ENCODE measurements at places on chromosomes 1 and 21.
A peak's percentile ranks its signal among the peaks of the same experiment; 100 is the strongest.

DNA sequence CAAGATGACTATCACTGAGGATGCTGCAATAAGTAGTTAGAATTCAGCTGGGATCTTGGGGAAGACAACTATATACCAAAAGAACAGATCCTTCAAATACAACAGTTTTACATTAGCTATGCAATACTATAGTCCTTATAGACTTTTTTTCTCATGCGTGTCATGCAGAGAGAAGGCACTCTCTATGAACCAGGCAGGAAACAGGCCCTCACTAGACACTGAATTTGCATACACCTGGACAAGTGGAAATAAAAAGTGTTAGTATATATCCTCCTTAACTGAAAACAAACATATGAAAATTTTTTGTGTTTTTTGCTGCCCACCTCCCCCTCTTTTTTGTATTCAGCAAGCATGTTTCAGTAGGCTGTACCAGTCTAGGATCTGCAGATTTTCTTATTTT is 29.9 kb downstream of the TMCO1 start:
- DNase-seq: no peak

GRCh38 chr1:222938986-222939385 is 124.1 kb downstream of the DISP1 start:
- no peak for DNase-seq

DNA sequence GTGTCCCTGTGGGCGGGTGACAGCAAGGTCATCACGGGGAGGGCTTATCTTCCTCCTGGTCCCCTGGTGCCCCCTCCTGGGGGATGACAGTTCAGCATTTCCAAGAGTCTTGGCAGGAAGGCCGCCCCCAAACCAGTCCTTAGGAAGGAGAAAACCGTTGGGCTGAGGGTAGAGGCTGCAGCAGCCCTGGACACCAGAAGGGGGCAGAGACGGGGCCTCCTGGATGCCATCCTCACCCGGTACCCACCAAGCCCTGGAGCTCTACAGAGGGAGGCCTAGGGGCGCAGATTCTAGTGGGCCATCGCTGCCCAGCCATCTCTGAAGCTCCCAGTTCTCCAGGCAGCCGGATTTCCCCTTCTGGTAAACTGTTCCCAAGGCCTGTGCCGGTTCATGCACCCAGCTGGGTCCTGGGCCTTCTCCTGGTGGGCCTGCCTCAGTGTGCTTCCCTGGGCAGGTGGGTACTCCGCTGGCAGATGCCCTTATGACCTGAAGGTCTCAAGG is 14.8 kb upstream of the ZNF669 start:
- DNase-seq: no peak

- no peak for DNase-seq
Measured at GRCh38 chr1:26856181-26856580, 6.8 kb upstream of the SFN start.

DNA sequence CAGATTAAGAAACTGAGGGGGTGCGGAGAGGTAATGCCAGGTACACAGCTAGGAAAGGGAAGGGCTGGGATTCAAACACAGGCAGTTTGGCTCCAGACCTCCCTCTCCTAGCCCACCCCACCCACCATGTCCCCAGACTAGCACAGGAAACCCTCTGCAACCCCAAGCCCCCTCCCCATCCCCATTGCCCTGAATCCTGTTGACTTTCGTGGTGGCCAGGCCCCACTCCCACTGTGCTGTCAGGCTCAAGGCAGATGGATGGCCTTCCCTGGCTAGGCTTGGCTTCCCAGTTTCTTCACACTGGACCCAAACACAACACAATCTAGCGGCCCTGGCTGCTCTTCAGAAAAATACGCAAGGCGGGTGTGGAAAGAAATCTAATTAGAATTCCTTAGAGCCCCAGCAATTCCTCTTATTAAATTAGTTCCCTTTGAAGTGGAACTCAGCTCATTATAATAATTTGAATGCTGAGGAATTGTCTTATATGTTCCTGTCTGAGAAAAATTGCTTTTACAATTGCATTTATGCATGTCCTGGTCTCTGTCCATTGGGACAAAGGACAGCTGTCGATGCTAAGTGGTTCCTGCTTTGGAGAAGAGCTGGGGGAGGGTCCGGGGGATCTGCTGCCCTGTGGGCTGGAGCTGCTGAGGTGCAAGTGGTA is 97.4 kb downstream of the SYF2 start:
- DNase-seq: no peak

- no peak for DNase-seq
Measured at GRCh38 chr1:205572421-205572820, 59.4 kb downstream of the ELK4 start.

GRCh38 chr1:61424382-61424781 is 300.6 kb downstream of the TM2D1 start:
- no peak for DNase-seq

DNA sequence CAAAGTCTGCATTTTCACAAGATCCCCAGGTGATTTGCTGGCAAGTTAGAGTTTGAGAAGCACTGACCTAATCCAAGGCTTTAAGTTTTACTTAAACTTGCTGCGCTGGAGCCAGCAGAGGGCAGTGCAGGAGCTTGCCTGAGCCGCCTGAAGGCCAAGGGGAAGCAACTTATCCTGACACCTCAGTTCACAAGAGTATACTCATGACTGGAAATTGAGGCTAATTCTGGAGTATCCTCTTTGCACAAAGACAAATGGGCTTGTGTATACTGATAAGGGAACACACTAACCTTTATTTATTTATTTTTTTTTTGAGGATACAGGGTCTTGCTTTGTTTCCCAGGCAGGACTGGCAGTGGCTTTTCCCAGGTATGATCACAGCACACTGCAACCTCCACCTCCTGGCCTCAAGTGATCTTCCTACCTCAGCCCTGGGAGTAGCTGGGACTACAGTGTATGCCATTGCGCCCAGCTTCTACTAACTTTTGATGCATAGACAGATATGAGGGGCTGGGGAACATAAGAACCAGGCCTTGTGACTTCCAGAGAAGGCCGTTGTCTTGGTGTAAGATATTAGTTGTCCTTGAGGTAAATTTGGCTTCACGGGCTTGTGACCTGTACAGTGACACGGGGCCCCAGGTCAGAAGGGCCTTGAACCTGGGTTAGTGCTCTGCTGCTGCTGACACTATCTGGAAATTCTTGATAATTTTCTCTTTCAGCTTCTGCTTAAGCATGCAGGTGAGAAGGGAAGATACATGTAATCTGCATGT is 29.0 kb upstream of the SLAMF1 start:
- peak; percentile 39 for DNase-seq

- no peak for DNase-seq
Measured at GRCh38 chr1:115237023-115237422, 101.0 kb downstream of the NGF start.

GRCh38 chr1:23531562-23532094 is 595 bp upstream of the E2F2 start:
- no peak for DNase-seq

DNA sequence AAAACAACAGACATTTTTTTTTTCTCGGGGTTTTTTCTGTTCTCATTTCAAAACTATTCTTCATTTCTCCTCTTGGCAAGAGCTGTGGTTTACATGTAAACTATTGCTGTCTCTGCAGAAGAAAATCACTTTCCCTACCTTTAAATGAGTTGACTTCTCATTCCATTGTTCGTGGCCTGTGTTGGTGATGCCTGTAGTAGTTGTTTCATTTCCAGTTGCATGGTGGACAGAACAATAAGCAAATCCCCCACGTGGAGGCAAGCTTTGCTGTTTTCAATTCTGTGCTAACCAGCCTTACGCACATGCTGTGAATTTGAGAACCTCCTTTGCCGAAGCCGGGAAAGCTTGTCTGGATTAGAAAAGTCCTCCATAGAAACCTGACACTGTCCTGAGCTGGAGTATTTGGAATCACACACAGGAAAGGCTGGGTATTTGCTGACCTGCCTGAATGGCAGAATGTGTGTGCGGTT is 26.2 kb upstream of the MAP3K7CL start:
- no peak for DNase-seq

- DNase-seq: no peak
Measured at GRCh38 chr1:94799206-94799605, 21.0 kb upstream of the SLC44A3 start.

GRCh38 chr1:36372617-36373016 is 13.1 kb downstream of the STK40 start:
- no peak for DNase-seq

- DNase-seq: no peak
Measured at GRCh38 chr1:29500651-29501050, 264.3 kb downstream of the PTPRU start.

GRCh38 chr1:86499987-86500593 is 31.4 kb downstream of the CLCA1 start:
- DNase-seq: no peak

GRCh38 chr1:59116920-59117542 is 179.9 kb upstream of the FGGY start:
- DNase-seq: no peak

DNA sequence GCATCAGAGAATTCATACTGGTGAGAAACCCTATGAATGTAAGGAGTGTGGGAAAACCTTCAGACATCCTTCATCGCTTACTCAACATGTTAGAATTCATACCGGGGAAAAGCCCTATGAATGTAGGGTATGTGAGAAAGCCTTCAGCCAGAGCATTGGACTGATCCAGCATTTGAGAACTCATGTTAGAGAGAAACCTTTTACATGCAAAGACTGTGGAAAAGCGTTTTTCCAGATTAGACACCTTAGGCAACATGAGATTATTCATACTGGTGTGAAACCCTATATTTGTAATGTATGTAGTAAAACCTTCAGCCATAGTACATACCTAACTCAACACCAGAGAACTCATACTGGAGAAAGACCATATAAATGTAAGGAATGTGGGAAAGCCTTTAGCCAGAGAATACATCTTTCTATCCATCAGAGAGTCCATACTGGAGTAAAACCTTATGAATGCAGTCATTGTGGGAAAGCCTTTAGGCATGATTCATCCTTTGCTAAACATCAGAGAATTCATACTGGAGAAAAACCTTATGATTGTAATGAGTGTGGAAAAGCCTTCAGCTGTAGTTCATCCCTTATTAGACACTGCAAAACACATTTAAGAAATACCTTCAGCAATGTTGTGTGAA is 12.8 kb downstream of the ZFP69B start:
- no peak for DNase-seq

- DNase-seq: no peak
Measured at GRCh38 chr1:232622378-232622777, 7.6 kb downstream of the SIPA1L2 start.

- no peak for DNase-seq
Measured at GRCh38 chr1:67052741-67053534, 1.0 kb downstream of the SLC35D1 start.

- DNase-seq: no peak
Measured at GRCh38 chr1:116677474-116678062, 10.0 kb upstream of the IGSF3 start.

GRCh38 chr1:97017895-97018294 is 296.3 kb downstream of the PTBP2 start:
- DNase-seq: no peak

DNA sequence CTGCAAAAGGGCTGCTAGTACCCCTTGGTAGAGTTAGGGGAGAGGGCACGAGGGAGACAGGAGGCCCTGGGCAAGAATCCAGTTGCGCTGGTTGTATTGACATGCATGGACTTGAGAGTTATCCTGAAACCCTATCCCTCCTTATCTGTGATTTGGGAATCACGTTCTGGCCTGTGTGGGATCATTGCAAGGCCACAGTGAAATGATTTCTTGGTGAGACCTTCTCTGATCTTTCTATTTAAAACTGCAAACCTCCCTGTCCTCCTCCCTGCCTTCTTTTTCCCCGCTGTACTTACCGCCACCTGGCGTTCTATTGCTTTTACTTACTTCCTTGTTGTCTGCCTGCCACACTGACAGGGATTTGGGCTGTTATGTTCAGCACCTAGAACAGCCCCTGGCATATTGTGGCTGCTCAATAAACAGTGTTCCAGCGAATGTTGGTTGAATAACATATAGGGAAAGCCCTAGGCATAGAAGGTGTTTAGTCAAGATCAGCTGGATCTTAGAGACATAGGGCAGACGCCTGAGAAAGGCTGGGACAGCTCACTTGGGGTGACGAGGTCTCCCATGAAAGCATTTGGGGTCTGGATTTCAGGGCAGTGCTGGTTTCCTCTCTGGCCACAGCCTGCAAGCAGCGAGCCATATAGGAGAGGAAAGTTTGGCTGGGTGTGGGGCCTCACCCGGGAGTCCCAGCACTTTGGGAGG is 25.6 kb downstream of the ALPL start:
- DNase-seq: no peak

- no peak for DNase-seq
Measured at GRCh38 chr1:77360256-77360655, 78.4 kb downstream of the AK5 start.

GRCh38 chr21:45802425-45802824 is 158.9 kb downstream of the PCBP3 start:
- no peak for DNase-seq

DNA sequence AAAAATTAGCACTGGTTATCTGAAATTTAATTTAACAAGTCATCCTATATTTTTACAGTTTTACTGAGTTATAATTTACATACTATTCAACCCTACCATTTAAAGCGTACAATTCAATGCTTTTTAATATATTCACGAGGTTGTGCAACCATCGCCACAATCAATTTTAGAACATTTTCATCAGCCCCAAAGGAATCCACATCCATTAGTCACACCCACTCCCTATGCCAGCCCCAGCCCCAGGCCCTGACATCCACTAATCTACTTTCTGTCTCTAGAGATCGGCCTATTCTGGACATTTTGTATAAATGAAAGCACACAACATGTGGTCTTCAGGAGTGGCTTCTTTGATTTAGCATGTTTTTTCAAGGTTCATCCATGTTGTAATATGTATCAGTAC is 134.7 kb downstream of the PSMG1 start:
- no peak for DNase-seq

GRCh38 chr1:231193710-231194340 is 32.0 kb downstream of the TRIM67 start:
- no peak for DNase-seq

GRCh38 chr1:55057270-55057955 is 18.1 kb downstream of the PCSK9 start:
- DNase-seq: no peak

DNA sequence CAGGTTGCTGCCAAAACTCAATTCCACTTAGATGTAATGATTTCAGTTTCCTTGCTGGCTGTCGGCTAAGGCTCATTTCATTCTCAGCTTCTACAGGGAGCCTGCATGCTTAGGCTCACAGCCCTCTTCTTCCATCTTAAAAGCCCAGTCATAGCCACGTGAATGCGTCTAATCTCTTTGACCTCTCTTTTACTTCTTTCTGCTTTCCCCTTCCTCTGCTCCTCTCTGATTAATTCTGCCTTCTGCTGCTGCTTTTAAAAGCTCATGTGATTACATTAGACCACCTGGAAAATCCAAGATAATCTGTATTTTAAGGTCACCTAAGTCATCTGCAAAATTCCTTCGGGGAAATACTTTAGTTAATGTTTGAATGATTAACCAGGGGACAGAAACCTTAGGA is 812.8 kb upstream of the BRINP3 start:
- DNase-seq: no peak

All from stimulated activated CD4-positive, alpha-beta T cell treated with anti-CD3 and anti-CD28 coated beads, Interleukin-1b, Interleukin-23, amount 100 ng/mL, for 1 hour (primary cell).